ENCODE measurements at places on chromosomes 2 and 18.

- DNase-seq, result peak; percentile 64
Observed at GRCh38 chr2:36780231-36780839, 83.8 kb downstream of the VIT start.

GRCh38 chr2:46018773-46019591 is 278.2 kb upstream of the EPAS1 start:
- DNase-seq, result no peak

GRCh38 chr18:42882122-42882521 is 233.4 kb downstream of the RIT2 start:
- no peak for DNase-seq

GRCh38 chr2:11676640-11677039 is 6.6 kb upstream of the NTSR2 start:
- DNase-seq, result no peak

Data from LHCN-M2 (cell line).